Kidney glomerular epithelial cell (primary cell): ENCODE measurements at places on chromosomes 5 and 9.
A peak's percentile ranks its signal among the peaks of the same experiment; 100 is the strongest.

DNA sequence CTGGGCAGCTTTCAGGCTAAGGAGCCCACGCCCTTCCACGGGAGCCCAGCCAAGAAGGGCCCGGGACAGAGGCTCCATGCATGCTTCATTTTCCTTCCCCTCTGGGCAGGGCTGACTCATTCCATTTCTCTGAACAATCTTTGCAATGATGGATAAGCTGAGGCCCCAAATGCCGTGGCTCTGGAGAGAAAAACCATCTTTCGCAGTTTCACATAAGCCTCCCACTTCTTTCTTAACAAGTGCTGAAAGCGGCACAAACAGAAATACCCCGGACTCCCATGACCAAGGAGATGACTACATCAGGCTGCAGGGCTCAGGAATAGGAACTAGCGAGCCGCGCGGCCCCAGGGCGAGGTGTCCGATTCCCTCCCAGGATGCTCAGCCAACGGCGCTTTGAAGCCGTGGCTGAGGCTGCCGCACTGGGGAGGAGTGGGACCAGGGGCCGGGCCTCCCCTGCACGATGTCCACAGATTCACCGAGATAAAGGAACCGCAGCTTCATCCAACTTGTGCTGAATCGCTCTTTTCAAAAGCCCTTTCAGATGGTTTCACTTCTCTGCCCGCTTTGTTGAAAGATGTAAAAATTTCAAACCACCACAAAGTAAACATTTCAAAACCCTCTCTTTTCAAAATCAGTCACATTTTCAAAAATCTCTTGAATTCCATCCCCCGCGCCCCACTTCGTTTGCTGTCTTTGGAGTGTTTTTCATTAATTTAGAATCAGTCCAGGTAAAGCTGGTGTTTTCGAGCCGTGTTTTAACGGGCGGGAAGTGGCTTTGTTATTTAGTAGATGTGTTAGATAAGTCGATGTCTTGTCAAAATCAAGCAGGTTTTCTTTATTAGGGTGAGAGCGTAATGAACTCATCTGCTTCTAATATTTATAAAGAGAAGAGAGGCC, 96.5 kb upstream of the LMX1B start:
- peak; percentile 45 for DNase-seq

DNA sequence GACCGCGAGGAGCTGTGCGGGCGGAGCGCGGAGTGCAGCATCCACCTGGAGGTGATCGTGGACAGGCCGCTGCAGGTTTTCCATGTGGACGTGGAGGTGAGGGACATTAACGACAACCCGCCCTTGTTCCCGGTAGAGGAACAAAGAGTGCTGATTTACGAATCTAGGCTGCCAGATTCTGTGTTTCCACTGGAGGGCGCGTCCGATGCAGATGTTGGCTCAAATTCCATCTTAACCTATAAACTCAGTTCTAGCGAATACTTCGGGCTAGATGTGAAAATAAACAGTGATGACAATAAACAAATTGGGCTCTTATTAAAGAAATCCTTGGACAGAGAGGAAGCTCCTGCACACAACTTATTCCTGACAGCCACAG, 590 bp downstream of the PCDHA6 start:
- DNase-seq, result peak; percentile 7

DNA sequence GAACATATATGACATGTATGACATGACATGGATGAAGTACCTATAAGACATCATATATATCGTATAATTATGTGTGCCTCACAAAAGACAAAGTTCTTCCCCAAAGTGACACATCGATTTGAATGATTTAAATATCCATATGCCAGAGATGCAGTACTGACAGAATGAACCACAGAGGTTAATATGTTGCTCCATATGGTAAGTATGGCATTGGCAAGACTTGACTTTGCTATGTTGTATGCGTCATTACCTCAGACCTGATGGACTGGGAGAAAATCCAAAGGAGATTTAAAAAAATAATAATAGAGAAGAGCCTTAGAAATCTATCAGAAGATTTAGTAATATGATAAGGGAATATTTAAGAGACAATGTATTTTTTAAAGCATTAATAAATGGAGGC, 263.2 kb downstream of the PJA2 start:
- no peak for DNase-seq

GRCh38 chr9:126690431-126691051, 76.8 kb downstream of the LMX1B start:
- DNase-seq, result no peak
